ENCODE measurements at places on chromosomes 12 and 14. TPM values are rescaled to one million over a fixed set of nuclear protein-coding genes. Genes with fewer than 3 reads are reported as not detected.

HOMEZ gene
- total RNA-seq, result 18.5 TPM

GRCh38 chr14:76846331-76847047 is 20.3 kb downstream of the LRRC74A start:
- H3K36me3 ChIP-seq, result no peaks in the 10 kb centered on the region
- H3K4me3 ChIP-seq, result no peak overlapping the region
- no peak for DNase-seq

GRCh38 chr14:69519204-69520100 is 34.9 kb downstream of the PLEKHD1 start:
- no peaks in the 10 kb centered on the region for H3K27me3 ChIP-seq
- H3K4me3 ChIP-seq, result no peak overlapping the region
- H3K36me3 ChIP-seq, result no peaks in the 10 kb centered on the region
- DNase-seq, result no peak

- no peak overlapping the region for H3K4me3 ChIP-seq
- H3K36me3 ChIP-seq, result peaks cover 40% of the 10 kb centered on the region
- H3K27me3 ChIP-seq, result no peaks in the 10 kb centered on the region
- DNase-seq, result no peak
- no peaks in the 10 kb centered on the region for H3K4me1 ChIP-seq
- H3K27ac ChIP-seq, result no peak overlapping the region
Measured at GRCh38 chr14:70981000-70981952, 74.0 kb downstream of the PCNX1 start.

DNA sequence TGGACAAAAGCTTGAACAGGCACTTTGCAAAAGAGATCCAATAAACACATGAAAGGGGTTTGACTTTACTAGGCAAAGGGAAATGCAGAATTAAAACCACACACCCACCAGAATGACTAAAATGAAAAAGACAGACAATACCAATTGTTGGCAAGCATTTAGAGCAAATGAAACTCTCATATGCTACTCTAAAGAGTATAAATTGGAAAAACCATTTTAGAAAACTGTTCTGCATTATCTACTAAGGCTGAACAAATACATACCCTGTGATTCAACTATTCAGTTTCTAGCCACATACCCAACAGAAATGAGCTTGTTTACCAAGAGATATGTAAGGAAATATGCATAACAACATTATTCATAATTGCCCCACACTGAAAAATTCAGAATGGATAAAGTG is 8.5 kb upstream of the IL22 start:
- no peaks in the 10 kb centered on the region for H3K4me1 ChIP-seq
- no peak overlapping the region for H3K4me3 ChIP-seq
- H3K36me3 ChIP-seq, result no peaks in the 10 kb centered on the region
- no peaks in the 10 kb centered on the region for H3K27me3 ChIP-seq

- H3K27me3 ChIP-seq, result no peaks in the 10 kb centered on the region
- H3K4me1 ChIP-seq, result no peaks in the 10 kb centered on the region
- H3K36me3 ChIP-seq, result no peaks in the 10 kb centered on the region
- H3K4me3 ChIP-seq, result no peak overlapping the region
Measured at GRCh38 chr12:92603741-92604432, 98.9 kb upstream of the PLEKHG7 start.

DNA sequence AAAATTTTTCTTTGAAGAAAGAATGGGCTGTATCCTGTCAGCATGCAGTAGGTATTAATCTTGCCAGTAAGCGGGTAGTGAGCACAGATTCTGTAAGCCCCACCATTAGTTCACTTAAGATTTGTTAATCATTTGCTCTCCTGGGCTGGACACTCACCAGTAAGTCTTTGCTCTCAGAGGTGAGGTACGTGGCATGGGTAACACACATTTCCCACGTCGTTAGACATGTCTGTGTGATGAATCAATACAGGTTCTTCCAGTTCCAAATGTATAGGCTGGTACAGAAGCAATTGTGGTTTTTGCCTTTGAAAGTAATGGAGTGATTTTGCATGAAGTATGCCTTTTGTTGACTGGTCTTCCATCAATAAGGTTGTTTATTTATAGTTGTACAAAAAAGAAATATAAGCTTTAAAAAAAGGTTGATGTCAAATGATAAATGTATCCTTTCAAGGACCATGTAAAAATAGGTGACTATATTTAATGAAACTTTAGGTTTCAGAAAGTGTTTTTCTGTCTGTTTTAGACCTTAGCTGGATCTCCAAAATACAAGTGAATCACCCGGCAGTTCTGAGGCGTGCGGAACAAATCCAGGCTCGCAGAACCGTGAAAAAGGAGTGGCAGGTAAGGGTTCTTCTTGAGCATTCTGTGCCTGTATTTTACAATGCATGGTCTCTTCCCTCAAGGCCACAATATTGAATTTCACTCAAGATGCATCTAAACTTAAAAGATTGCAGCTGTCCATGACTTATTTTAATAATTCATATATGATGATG is 45.5 kb downstream of the DERA start:
- no peak for DNase-seq
- H3K27me3 ChIP-seq, result no peaks in the 10 kb centered on the region
- H3K4me3 ChIP-seq, result no peak overlapping the region
- H3K4me1 ChIP-seq, result no peaks in the 10 kb centered on the region

- H3K27me3 ChIP-seq, result no peaks in the 10 kb centered on the region
- no peak for DNase-seq
- peaks cover 11% of the 10 kb centered on the region for H3K4me1 ChIP-seq
- H3K36me3 ChIP-seq, result no peaks in the 10 kb centered on the region
- H3K4me3 ChIP-seq, result no peak overlapping the region
Measured at GRCh38 chr12:93680006-93680405, 2.8 kb downstream of the CRADD start.

- peak within 1 kb of the TSS; percentile 96 for H3K4me3 ChIP-seq
- H3K27ac ChIP-seq, result no peak within 1 kb of the TSS
- peak; percentile 100 for DNase-seq
Measured at GRCh38 chr14:81533536-81534343, at the start of gene SEL1L. Gene SEL1L (minus strand): TSS chr14:81533853. CDS start chr14:81533744, 109 bp downstream.
